ENCODE measurements at places on chromosomes 11 and 22.

GRCh38 chr11:105282658-105283057 is 143.1 kb upstream of the CARD18 start:
- no peak for DNase-seq

- DNase-seq, result no peak
These were observed 377.5 kb upstream of the NARS2 start for GRCh38 chr11:78952175-78952574.

- DNase-seq, result peak; percentile 43
These were observed 21.9 kb upstream of the QSER1 start for GRCh38 chr11:32870676-32871075.

DNA sequence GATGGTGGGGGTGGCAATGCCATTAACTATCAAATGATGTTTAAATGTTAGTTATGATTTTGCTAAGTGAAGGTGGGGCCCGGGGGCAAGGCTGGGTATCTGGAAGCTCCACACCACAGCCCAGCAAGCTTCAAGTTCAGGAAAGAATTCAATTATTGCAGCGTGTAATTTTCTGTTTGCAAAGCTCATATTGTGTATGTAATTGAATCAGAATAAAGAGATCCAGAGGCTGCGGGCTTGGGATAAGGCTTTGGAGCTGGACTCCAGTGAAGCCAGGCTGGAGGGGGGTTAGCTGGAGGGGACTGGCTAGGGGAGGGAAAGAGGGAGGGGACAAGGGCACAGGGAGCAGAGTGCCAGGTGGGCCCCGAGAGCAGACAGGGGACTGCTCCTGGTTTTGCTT is 557.1 kb upstream of the CADM1 start:
- DNase-seq, result no peak
